Stimulated activated CD8-positive, alpha-beta memory T cell treated with anti-CD3 and anti-CD28 coated beads, Interleukin-12 subunit alpha, Interleukin-12 subunit beta, amount 100 ng/mL, for 1 hour (primary cell): ENCODE measurements at places on chromosomes 13 and 19.

GRCh38 chr19:35859414-35859813 is 2.7 kb downstream of the KIRREL2 start:
- no peak for DNase-seq

- no peak for DNase-seq
Measured at GRCh38 chr19:13057744-13058143, 44.9 kb downstream of the LYL1 start.

DNA sequence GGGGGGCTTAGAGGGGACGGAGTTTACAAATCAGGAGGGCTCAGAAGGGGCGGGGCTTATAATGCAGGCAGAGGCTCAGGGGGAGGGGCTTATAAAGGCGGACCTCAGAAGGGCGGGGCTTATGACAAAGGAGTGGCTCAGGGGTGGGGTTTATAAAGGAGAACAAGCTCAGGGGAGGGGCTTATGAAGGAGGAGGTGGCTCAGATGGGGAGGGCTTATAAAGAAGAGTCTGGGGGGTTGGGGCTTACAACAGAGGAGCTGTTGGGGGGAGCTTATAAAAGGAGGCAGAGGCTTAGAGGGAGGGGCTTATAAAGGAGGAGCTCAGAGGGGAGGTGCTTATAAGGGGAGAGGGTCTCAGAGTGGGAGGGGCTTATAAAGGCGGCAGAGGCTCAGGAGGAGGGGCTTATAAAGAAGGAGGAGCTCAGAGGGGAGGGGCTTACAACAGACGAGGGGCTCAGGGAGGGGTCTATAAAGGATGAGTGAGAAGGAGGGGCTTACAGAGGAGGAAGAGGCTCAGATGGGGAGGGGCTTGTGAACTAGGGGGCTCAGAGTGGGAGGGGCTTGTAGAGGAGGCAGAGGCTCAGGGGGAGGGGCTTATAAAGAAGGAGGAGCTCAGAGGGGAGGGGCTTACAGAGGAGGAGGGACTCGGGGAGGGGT is 1.0 kb downstream of the SMIM24 start:
- DNase-seq, result no peak

- peak; percentile 73 for DNase-seq
Measured at GRCh38 chr19:49983645-49984229, 22.8 kb upstream of the SIGLEC11 start.

GRCh38 chr13:109974354-109974753 is 188.0 kb upstream of the IRS2 start:
- DNase-seq, result no peak

DNA sequence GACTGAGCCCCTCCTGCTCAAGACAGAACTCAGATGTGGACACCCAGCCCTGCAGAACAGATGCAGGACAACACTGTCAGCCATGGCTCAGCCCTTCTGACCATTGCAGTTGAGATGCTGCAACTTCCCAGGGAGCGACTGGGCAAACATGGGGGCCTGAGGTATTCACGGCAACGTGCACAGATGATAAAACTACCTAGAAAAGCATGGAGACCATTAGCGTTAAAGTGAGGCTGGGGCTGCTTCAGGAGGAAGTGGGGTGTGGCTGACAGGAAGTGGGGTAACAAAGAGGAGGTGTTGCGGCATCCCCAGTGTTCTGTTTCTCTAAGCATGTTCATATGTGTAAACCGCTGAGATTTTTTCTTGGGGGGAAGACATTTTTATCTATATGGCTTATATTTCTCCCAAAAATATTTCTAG is 1.3 kb upstream of the SIGLEC9 start:
- DNase-seq, result no peak

DNA sequence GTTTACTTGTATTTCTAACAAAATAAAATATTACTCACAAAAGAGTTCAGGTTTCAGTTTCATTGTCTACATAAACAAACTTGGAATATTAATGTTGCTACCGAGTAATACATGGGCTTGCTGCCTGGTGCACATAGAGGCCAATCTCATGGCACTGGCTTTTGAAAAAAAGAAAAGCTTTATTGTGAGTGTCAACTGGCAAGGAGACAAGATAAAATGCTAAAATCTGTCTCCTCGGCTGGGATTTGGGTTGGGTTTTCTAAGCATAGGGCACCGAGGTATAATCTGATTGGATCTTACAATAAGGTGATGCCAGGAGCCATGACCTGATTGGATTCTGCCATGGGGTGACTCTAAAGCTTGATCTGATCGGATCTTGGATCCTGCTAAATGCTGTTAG is 1519.9 kb upstream of the MIR17HG start:
- no peak for DNase-seq

GRCh38 chr13:105982219-105982930 is 553.1 kb downstream of the EFNB2 start:
- no peak for DNase-seq

DNA sequence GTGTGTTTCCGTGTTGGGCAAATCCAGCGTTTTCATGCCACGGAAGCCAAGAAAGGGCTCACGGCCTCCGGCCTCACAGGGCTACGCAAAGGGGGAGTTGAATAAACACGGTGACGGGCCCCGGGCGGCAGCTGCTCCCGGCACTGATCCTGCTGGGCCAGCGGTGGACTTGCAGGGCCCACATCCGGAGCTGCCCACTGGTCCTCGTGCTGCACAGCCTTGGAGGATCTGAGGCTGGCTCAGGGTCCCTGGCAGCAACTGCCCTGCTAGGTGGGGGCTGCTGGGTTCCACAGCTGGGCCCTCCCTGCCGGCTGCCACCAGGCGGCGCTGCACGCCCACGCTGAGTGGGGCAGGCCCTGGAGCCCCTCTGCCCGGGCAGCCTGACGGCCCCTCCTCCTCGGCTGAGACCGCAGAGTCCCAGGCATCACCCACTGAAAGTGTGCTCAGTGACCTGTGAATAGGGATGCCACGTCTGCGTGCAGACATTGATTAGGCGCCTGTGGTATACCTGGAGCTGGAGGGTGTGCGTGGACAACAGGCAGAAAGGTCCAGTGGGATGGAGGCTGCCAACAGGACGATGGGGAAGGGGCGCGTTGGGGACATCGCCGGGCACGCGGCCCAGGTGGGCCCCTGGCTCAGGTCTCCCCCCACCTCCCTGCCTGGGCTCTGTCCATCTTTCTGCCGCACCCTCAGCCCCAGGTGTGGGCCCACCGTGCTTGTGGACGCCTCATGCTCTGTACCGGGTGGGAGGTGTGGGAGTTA is 5.3 kb upstream of the HCN2 start:
- peak; percentile 49 for DNase-seq

GRCh38 chr19:19385896-19386869 is 19.3 kb upstream of the GATAD2A start:
- DNase-seq, result no peak

DNA sequence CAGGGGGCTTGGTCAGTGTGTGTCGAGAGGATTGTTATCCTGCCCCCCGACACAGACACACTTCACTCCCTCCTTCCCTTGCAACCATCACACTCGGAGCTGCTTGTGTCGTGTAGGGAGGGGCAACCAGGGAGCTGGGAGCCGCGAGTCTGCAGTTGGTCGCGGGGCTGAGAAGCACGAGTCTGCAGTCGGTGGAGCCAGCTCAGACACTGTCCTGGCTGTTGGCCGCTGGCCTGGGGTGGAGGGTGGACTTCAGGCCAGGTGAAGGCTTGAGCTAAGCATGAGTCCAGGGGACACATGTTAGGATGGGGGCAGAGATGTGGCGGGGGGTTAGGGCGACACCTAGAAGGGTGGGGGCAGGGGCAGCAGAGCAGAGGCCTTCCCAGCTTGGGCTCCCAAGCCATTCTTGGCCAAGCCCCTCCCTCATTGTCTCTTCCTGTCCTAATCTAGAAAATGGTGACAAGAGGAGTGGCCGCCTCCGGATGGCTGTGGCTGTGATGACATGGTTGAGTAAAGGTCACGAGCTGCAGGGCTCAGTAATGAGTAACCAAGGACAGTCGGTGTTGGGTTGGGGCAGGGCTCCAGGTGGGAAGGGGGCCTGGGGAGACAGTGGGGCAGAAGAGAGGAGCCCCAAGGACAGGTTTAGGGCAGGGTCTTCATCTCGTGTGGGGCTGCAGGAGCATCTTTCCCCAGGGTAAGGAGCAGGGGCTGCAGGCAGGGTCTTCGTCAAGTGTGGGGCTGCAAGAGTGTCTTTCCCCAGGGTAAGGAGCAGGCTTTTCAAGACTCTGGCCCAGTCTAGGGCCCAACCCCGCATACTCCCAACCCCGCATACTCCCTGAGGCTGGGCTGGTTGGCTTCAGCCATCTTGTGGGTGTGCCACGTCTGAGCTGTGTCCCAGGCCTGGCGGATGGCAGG is 8.6 kb downstream of the PPP5C start:
- no peak for DNase-seq

DNA sequence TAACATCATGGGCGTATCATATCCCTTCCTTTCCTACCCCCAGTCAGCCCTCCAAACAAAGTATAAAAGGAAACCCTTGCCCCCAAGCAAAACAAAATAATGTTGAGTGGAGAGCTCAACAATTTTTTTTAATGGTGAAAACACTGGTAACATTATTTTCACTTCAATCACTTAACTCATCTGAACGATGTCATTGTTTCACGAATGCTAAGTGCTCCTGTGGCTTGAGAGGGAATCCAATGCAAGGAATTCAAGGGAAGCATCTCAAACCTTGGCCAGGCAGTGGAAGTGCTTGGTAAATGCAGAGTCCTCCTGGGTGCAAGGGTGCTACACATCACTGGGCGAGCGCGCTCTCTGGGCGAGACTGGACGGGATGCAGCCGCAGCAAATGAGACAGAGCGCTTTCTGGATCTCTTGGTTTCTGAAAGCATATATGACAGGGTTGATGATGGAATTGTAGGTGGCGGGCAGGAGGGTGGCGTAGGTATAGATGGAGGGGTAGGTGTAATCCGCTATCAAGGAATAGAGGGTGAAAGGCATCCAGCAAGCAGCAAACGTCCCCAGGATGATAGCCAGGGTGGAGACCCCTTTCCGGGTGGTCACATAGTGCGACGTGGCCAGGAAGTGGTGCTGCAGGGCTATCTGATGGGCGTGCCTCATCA is 2.0 kb downstream of the GPR12 start:
- DNase-seq, result no peak

- DNase-seq, result no peak
Measured at GRCh38 chr13:30319655-30320054, 12.3 kb upstream of the KATNAL1 start.

- no peak for DNase-seq
Measured at GRCh38 chr13:45073809-45074208, 46.5 kb upstream of the GTF2F2 start.
